ENCODE measurements at places on chromosomes 3 and 15.

DNA sequence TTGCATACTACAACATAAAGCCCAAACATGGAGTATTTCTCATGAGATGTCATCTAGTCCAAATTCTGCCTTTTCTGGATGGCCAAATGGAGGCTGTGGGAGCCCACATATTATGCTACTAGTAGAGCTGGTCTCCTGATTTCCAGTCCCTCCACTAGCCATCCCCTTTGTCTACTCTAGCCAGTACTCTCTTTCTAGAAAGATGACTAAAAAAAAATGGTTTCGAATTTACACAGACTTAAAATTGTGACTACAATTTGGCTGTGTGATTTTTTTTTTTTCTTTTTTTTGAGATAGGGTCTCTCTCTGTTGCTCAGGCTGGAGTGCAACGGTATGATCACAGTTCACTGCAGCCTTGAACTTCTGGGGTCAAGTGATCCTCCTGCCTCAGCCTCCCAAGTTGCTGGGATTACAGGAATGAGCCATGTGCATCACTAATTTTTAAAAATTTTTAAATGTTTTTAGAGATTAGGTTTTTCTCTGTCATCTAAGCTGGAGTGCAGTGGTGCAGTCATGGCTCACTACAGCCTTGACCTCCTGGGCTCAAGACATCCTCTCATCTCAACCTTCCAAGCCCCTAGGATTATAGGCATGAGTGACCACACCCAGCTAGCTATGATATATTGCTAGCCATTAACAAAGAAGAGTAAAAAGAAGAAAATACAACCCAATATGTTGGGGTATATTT is 273.9 kb downstream of the ADAMTSL3 start:
- DNase-seq: no peak

GRCh38 chr3:804211-804610 is 288.6 kb upstream of the CNTN6 start:
- DNase-seq: no peak

DNA sequence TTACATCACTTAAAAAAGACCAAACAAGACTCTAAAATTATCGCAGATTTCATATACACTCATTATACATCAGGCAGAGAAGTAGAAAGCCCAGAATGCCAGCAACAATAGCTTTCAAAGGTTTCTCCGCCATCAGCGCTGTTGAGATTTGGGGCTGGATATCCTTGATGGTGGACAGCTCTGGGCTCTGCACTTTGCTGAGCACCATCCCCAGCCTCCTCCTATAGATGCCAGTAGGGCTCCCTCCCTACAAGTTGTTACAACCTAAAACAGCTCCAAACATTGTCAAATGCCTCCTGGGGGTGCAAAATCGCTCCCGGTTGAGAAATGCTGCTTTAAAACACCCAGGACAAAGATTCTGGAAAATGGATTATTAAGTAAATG is 73.5 kb downstream of the ATP10A start:
- no peak for DNase-seq

- no peak for DNase-seq
Observed at GRCh38 chr3:28951772-28952556, 328.9 kb upstream of the RBMS3 start.

GRCh38 chr3:107877936-107878335 is 212.9 kb downstream of the CD47 start:
- DNase-seq: no peak
